ENCODE measurements at places on chromosomes 6 and 20.

GRCh38 chr6:34986845-34987246 is 97.8 kb downstream of the ANKS1A start:
- peak; percentile 65 for DNase-seq

DNA sequence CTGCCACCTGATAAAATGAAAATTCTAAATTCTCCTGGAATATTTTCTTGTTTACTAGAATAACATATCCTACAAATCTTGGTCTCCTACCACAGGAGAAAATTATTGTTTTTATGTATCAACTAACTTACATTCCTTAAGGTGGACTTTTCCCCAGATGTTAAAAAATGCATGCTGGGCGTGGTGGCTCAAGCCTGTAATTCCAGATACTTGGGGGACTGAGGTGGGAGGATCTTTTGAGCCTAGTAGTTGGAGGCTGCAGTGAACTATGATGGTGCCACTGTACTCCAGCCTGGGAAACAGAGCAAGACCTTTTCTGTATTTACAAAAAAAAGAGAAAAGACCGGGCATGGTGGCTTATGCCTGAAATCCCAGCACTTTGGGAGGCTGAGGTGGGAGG is 27.9 kb upstream of the TFAP2C start:
- DNase-seq: no peak

DNA sequence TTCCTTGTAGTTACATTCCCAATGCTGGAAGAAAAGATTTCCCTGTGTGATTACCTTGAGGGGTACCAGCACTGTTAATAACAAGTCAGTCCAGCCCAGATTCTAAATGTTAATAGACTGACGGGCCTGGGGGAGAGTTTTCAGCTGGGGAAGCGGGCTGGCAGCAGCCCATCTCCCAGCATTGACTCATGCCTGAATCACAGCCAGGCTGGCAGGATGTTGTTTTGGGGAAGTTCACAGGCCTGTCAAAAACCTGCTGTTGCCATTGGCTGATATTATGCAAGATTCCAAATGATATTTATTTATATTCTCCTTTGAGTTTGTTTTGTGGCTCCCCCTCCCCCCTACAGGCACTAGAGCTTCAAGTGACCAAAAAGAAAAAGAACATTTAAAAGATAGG is 213.9 kb upstream of the CNR1 start:
- no peak for DNase-seq

DNA sequence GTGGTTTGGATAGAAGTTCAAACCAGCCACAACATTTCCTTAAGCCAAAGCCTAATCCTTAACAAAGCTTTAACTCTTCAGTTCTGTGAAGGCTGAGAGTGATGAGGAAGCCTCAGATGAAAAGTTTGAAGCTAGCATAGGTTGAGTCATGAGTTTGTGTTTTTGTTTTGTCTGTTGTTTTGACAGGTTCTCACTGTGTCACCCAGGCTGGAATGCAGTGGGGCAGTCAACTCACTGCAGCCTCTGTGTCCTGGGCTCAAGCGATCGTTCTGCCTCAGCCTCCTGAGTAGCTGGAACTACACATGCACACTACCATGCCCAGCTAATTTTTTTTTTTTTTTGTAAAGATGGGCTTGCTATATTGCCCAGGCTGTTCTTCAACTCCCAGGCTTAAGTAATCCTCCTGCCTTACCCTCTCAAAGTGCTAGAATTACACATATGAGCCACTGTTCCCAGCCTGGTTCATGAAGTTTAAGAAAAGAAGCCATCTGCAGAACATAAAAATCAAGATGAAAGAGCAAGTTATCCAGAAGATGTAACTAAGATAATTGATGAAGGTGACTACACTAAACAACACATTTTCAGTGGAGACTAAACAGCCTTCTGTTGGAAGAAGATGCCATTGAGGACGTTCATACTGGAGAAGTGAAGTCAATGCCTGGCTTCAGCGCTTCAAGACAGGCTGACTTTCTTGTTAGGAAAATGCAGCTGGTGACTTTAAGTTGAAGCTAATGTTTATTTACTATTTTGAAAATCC is 96.2 kb downstream of the SMAP1 start:
- DNase-seq: no peak

DNA sequence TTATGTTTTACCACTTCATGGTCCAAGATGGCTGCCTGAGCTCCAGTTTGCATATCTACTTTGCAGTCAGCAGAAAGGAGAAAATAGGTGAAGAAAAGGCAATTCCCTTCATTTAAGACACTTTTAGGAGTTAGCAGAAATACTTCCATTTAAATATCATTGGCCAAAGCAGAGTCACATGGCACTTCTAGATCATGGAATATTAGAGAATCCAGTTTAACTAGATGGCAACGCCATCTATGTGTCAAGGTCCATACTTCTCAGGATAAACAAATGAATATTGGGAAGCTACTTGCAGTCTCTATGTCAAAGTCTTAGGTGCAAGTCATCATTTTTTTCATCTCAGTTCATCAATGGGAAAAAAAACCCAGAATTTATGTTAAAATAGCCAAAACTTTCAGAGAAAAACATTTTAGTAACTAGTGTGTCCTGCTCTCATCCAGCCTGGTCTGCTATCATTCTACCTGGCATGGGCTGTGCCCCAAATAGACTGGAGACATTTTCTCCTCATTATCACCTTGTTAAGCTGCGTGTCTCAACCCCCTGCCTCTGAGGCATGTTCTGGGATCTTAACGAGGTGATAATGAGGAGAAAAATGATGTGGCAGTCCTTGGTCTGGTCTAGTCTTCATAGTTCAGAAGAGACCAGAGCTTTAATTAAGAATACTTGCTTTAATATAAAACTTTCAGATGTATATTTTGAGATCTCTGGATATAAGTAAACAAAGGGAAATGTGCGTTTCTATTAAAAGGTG is 227.3 kb downstream of the TBX18 start:
- no peak for DNase-seq

- DNase-seq: no peak
Observed at GRCh38 chr6:97449444-97449966, 166.5 kb upstream of the MMS22L start.

DNA sequence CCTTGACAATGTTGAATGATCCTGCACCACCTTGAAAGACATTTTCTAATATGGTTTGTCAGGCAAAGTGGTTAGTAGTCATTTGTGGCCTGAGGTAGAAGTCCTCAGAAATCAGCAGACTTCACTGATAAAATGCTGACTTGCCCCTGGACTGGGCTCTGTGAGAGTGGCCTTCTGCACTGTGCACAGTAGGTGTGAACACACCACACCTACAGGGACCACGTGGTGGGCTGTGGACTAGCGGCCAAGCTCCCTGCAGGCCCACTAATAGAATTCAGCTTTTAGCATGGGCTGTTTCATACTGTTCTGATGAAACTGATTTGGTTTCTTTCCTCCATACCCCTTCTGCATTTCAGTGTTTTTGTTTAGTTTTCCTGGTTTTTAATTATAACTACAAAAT is 7.3 kb downstream of the BPHL start:
- DNase-seq: no peak

- DNase-seq: no peak
Observed at GRCh38 chr20:30500829-30501440, 756.5 kb upstream of the DEFB115 start.

DNA sequence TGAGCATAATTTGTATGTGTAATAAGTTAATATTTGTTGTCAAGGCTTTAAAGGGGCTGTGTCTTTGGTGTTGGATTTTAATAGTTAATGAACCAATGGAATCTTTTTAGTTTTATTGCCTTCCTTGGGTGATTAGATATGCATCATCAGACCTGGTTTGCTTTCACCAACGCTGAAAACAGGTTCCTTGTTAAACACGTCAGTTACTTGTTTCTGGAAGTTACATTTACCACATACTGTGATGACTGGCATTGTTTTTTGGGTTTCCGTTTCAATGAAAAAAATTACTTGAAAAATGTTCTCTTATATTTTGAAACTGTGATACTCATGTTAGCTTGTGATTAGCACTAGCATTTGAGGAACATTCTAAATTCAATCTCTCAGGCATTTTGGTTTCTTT is 58.6 kb upstream of the RNF144B start:
- no peak for DNase-seq

- DNase-seq: no peak
Observed at GRCh38 chr6:47380251-47380650, 70.5 kb upstream of the TNFRSF21 start.

DNA sequence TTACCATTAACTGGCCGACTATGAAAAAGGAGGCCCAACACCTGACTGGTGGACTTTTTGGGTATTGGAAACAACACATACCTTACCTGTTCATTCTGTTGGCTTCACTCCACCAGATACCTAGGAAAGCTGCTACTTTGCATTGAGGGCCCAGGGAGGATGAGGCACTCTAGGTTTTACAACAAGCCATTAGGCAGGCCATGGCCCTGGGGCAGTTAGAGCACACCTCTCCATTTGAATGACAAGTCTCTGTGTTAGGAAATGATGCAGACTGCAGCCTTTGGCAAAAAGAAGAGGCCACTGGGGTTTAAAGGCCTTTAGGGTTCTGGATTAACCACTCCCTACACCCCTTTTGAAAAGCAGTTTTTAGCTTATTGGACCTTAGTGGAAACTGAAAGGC is 144.3 kb downstream of the OR2B2 start:
- no peak for DNase-seq

Measured in AG09319 (cell line).